Stimulated activated CD4-positive, alpha-beta T cell treated with anti-CD3 and anti-CD28 coated beads, Interleukin-15, amount 100 ng/mL, for 1 hour (primary cell): ENCODE measurements at places on chromosomes 16 and 17.
A peak's percentile ranks its signal among the peaks of the same experiment; 100 is the strongest.

- DNase-seq: no peak
Observed at GRCh38 chr17:6304894-6305612, 129.9 kb downstream of the AIPL1 start.

GRCh38 chr17:79978548-79978855 is 57.2 kb downstream of the TBC1D16 start:
- DNase-seq: no peak

- no peak for DNase-seq
Observed at GRCh38 chr17:16354585-16354984, 1.3 kb upstream of the CENPV start.

GRCh38 chr16:69323415-69323814 is 7.0 kb downstream of the PDF start:
- DNase-seq: no peak

DNA sequence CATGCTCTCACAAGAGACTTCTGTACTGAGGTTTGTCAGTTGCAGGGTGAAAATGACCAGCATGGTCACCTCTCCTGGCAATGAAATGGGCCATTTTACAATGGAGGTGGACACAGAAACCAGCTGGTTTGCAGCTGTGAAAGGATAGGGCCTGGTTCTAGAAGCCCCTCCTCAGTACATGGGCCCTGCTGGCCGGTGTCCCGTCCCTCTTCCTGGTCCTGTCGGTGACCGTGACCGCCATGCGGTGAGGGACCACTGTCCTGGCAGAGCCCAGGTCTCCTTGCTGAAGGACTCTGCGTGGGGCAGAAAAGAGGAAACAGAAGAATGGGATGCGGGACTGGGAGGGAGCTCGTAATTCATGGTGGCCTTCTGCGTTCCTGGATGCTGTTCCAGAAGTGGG is 76.0 kb upstream of the ZNF423 start:
- DNase-seq: no peak

GRCh38 chr17:21843951-21844590 is 151.7 kb downstream of the KCNJ18 start:
- DNase-seq: no peak

DNA sequence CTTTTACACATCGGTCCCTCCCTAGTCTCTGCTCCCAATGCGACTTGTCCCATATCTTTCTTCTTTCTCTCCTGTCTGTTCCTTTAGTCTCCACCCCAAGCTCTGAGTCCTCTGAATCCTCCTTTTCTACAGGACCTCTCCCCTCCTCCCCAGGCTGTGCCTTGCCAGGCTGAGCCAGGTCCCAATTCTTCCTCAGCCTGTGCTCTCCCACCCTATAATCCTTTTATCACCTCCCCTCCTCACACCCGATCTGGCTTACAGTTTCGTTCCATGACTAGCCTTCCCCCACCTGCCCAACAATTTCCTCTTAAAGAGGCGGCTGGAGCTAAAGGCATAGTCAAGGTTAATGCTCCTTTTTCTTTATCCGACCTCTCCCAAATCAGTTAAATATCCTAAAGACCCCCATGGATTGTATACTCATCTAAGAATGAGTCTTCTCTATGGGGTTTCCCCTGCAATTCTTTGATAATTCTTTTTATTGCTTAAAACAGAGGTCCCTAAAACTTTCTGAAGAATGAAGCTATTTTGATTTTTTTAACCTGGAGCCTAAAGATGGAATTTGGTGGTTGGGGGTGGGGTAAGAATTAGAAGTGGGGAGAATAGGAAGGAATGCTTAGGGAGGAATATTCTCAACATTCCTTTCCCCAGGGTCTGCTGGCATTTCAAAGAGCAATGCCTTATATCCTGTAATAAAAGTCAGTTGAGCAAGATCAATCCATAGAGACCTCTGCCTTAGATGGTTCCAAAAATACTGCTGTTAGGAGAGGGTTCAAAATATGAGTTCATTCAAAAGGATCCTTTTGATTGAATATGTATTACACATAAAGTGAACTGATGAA is 102.8 kb downstream of the MYO1D start:
- no peak for DNase-seq

DNA sequence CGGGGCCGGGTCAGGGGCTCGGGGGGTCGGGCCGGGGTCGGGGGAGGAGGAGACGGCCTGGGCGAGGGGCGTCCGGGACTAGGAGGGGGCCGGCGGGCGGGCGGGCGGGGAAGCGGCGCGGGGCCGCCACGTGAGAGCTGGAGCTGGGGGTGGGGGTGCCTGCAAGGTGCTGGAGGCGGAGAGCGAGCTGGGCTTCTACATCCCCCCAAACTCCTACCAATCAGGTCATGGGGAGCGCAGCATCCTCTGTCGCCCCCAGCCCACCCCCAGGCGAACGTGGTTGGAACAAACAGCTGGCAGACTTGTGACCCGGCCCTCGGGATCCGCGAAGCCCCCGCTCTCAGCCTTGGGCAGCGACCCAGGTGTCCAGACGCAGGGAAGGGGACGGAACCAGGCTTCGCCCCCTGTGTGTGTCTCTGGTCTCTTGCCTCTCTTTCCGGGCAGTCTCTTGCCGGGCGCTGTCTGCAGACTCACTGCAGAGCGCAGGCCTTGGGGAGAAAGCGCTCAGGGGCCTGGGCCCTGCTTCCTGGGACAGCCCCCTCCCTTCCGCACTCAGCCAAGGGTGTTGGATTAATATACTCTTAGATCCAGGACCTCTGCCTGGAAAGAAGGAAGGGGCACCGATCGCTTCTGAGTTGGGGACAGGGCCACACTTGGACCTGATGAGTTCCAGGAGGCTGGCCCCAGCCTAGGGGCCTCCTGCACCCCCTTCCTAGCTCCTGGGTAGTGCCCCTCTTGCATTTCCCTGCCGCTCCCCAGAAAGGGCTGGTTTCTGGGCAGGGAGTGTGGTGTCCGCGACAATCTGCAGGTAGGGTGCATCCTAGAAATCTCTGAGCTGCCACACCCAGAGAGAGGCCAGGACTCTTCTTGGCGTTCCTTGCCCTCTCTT is 722 bp downstream of the RASL10B start:
- no peak for DNase-seq

GRCh38 chr17:7220593-7221277 is 997 bp downstream of the ACADVL start:
- DNase-seq: peak; percentile 42

DNA sequence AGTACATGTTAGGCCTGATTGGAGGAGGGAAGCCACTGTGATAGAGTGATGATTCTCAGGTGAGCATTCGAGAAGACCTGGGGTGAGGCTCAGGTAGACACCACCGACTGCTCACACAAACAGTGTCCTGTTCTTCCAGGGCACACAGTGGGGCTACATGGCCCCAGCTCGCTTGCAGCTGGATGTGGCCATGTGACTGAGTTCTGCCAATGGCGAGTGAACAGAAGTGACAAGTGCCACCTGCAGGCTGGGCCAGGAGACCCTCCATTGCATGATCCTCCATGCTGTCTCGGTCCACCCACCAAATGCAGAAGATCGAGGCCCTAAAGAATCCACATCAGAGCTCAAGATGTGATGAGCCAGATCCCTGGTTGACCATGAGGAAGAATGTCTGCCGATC is 6.2 kb downstream of the CES5A start:
- no peak for DNase-seq

DNA sequence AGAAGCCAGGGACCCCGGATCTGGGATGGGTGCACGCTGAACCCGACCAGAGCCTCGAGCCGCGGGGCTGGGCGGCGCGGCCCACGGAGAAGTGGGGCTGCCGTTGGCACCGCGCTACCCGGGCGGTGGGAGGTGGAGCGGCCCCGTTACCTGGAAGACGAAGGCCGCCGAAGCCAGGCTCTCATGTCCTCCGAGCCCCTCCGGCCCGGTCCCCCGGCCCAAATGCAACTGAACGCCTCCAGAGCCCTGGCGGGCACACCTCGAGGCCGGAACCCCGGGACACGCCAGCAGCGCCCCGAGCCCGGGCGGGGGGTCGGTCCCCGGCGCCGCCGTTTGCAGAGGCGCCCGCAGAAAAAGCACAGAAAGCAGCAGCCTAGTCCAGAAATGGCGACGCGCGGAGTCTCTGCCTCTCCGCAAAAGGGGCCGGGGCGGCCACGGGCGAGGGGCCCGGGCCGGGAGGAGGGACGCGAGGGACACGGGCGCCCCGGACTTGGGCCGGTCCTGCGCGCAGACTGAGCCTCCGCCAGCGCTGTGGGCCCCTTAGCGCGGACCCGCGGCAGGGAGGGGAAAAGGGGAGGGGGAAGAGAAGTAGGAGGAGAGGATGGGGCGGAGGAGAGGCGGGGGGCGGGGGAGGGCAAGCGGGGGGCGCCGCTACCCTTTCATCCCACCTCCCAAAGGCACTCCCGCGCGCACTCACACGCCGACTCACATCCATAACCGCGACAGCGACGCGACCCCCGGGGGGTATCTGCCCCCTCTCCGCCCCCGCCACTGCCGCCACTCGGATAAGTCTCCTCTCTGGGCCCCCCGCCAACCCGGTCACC is 1.4 kb downstream of the AXIN2 start:
- no peak for DNase-seq

GRCh38 chr16:69407702-69408323 is 16.6 kb upstream of the CYB5B start:
- no peak for DNase-seq

- no peak for DNase-seq
Observed at GRCh38 chr17:58527949-58528348, 13.5 kb upstream of the MTMR4 start.

GRCh38 chr17:20216154-20216815 is 207.1 kb downstream of the SPECC1 start:
- no peak for DNase-seq

GRCh38 chr16:27776556-27777225 is 226.7 kb downstream of the KATNIP start:
- DNase-seq: no peak

- DNase-seq: no peak
Observed at GRCh38 chr16:17346621-17347569, 123.9 kb downstream of the XYLT1 start.

DNA sequence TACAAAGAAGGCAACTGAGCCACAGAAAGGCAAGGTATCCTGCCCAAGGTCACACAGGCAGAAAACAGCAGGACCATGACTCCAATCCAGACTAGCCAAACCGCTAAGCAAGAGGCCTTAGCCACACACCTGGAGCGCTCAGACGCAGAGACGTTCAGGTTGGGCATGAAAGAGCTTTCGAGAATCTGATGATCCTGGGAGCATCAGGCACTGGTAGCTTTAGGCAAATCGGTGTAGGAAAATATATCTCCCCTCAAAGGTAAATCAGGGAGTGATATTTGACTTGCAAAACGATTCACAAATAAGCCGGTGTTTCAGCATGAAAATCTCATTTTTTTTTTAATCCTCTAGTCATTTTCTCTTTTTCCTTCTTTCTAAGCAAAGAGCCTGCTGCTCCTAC is 279.0 kb downstream of the MRTFB start:
- no peak for DNase-seq

DNA sequence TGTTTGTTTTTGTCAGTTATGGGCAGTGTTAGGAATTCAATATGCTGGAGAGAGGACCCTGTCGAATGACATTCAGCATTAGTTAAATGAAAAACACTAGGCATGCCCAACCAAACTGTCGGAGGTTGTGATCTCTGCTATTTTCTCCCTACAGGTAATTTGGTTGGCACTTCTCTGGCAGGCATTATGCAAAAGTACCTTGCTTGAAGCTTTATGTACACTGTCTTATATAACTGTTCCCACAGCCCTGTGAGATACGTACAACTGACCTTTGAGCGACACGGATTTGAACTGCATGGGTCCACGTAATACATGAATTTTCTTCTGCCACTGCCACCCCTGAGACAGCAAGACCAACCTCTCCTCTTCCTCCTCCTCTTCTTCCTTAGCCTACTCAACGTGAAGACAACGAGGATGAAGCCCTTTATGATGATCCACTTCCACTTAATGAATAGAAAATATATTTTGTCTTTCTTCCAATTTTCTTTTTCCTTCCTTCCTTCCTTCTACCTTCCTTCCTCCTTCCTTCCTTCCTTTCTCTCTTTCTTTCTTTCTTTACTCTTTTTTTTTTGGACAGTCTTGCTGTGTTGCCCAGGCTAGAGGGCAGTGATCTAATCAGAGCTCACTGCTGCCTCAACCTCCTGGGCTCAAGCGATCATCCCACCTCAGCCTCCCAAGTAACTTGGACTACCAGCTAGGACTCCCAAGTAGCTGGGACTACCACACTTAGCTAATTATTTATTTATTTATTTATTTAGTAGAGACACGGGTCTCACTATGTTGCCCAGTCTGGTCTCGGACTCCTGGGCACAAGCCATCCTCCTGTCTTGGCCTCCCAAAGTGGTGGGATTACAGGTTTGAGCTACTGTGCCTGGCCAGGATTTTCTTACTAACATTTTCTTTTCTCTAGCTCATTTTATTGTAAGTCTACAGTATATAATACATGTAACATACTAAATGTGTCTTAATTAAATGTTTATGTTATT is 77.3 kb downstream of the WIPI1 start:
- DNase-seq: no peak

DNA sequence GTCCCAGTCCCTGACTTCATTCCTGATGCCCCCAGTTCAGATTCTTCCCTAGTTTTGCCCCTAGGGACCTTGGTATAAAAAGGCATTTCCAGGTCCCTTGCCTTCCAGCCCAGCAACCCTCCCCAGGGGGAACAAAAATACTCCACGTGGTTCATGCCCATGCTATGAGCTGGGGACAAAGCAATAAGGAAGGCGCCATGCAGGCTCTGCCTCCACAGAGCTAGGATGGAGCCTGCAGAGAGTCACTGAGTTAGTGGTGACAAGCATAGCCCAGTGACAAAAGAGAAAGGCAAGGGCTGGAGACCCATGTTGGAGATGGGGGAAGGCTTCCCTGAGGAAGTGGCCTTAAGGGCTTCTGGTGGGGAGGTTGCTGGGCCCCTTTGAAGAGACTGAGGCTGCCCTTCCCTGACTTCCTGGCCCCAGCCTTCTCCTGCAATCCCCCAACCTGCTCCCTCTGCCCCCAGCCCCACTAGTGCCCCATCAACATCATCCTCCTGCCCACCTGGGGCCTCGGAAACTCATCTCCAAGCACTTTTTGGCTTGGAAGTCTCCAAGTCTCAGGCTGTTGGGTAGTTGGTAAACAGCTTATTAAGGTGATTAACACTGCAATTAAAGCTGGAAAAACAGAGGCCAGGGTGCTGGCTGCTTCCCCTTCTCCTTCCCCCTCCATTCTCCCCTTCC is 9.6 kb downstream of the DLX3 start:
- DNase-seq: no peak

- DNase-seq: no peak
Observed at GRCh38 chr17:75723171-75723930, 2.1 kb downstream of the ITGB4 start.

GRCh38 chr16:4679850-4680636 is 13.3 kb upstream of the NUDT16L1 start:
- no peak for DNase-seq

DNA sequence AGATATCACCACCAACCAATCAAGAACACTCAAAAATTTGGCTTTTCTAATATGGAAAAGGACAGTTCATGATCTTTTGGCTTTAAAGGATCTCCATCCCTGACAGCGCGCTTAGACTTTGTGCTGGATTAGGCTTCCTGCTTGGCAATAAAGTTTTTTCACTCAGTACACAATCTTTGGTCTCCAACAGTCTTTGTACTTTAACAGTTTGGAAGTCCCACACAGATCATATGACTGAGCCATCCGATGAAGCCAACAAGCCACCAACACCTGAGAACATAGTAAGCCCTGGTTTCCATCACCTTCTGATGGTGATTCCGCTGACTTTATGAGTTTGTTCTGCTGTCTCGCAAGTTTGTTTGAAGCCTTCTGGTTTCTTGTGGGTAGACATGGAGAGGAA is 34.3 kb downstream of the SMURF2 start:
- no peak for DNase-seq

GRCh38 chr17:4174556-4174955 is 31.6 kb downstream of the CYB5D2 start:
- DNase-seq: no peak

GRCh38 chr17:80153004-80153403 is 6.1 kb upstream of the EIF4A3 start:
- DNase-seq: no peak

- DNase-seq: no peak
Observed at GRCh38 chr16:19948186-19949104, 63.8 kb upstream of the GPRC5B start.
